ENCODE measurements at places on chromosomes 7 and 10.
A peak's percentile ranks its signal among the peaks of the same experiment; 100 is the strongest.

- DNase-seq = peak; percentile 34
Observed at GRCh38 chr10:114767101-114767985, 54.2 kb upstream of the FHIP2A start.

DNA sequence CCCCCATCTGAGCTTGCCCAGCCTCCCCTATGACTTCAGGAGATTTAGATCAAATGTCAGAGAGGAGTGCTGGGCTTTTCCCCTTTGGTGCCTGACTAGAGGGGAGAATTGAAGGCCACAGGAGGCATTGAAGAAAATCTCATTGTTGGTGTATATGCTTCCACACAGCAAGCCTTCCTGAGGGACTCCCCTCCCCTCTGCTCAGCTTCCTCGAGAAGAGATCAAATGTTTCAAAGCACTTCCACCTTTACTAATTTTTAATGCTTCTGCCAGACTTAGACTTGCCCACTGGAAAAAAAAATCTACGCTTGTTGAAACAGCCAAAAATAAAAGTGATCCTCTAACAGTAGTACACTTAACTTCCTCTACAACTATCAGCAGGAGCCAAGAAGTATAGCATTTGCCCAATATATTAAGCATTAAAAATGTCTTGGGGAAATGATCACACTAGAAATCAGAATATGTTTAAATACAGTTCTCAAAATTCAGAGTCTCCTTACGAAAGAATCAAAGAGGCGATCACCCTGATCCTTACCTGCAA lies 79.3 kb downstream of the FZD1 start:
- DNase-seq = no peak

GRCh38 chr10:120979435-120980278 lies 128.5 kb downstream of the WDR11 start:
- no peak for DNase-seq

GRCh38 chr7:48099781-48100180 lies 10.7 kb downstream of the UPP1 start:
- DNase-seq = no peak

GRCh38 chr7:66500087-66500486 lies 128.6 kb upstream of the KCTD7 start:
- no peak for DNase-seq

DNA sequence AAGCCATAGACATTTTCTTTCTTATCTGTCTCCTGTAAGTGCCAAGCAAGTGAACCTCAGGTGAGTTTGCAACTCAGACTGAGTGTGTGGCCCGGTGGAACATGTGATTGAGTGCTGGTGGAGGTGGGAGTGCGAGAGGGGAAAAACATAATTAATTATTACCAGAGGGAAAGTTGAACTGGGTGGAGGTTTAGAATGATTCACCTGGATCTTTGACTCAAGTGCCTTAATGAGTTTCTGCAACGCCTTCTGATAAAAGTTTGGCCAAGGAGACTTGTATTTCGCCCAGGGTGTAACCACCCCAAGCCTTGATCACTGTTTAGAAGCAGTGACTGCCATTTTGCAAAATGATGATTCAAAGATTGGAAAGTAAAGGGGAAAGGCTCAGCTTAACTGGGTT lies 513.9 kb downstream of the GATA3 start:
- DNase-seq = no peak

DNA sequence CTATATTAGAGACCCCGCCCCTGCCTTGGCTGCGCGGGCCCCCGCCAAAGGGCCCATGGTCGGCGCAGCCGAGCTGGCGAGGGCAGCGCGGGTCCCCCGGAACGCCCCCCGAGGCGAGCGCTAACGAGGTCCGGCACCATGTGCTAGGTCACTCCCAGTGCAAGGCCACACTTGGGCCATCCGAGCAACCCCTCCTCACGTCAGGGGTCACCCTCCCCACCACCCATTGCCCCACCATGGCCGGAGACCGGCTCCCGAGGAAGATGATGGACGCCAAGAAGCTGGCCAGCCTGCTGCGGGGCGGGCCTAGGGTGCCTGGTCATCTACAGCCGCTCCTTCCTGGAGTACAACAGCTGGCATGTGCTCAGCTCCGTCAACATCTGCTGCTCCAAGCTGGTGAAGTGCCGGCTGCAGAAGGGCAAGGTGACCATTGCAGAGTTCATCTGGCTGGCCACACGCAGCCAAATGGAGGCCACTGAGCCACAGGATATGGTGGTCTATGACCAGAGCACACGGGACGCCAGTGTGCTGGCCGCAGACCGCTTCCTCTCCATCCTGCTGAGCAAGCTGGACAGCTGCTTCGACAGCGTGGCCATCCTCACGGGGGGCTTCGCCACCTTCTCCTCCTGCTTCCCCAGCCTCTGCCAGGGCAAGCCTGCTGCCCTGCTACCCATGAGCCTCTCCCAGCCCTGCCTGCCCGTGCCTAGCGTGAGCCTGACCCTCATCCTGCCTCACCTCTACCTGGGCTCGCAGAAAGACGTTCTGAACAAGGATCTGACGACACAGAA lies 12.4 kb upstream of the SEC24C start:
- no peak for DNase-seq

DNA sequence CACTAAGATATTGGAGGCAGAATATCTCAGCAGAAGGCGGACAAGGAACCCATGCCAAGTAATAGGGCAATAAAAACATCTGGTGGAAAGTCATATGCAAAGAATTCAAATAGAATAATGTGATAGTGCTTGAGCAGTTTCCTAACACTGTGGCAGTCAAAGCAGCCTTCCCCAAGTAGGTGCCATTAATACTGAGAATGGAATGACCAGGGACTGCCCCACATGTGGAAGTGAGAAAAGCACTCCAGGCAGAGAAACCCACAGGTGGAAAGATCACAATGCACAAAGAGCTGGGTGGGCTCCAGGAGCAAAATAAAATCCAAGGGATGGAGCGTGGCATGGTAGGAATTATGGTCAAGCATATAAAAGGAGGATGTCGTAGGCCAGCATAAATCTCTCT lies 64.4 kb upstream of the NME8 start:
- no peak for DNase-seq

DNA sequence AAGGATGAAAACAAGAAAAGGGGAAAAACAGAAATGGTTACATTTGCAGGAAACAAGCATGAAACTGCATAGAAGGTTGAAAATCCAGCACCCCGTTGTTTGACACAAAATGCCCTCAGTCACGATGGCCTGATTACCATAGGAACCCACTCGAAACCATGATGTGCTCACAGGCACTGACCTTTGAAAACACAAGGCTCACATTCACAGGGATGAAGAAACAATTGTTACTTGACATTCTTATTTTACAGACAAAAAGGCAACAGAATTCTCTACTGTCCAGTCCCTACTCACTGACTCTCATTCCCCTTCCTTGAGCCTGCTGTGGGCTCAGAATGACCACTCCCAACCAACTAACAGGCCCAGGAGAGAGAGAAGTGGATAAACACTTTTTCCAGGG lies 131.4 kb upstream of the PDLIM1 start:
- DNase-seq = no peak

- DNase-seq = no peak
Observed at GRCh38 chr10:74909670-74910069, 83.3 kb downstream of the KAT6B start.

- DNase-seq = no peak
Observed at GRCh38 chr7:24656608-24657007, 83.4 kb downstream of the PALS2 start.

DNA sequence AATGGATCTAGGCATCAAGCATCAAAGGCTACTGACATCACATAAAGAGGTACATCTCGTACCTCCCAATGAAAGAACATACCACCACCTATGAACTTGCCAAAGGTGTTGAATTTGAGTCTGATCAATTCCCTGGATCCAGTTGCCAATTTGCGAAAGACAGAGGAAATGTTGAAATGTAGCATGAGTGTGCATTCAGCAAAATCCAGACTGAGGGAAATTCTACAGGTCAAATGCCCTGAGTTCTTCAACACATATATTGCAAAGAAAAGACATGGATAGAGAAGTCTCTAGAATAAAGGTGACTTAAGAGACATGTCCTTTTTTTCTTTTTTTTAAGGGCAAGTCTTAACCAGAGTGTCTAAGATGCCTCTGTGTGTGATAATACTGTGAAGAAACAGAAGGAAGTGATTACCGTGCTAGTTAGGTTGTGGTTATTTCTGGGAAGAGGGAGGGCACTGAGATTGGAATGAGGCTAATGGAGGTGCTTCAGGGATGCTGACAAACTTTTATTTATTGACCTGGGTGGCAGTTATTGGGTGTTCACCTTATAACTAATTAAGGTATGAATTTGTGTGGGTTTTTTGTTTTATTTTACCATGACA lies 128.7 kb downstream of the SAMD9 start:
- DNase-seq = no peak

DNA sequence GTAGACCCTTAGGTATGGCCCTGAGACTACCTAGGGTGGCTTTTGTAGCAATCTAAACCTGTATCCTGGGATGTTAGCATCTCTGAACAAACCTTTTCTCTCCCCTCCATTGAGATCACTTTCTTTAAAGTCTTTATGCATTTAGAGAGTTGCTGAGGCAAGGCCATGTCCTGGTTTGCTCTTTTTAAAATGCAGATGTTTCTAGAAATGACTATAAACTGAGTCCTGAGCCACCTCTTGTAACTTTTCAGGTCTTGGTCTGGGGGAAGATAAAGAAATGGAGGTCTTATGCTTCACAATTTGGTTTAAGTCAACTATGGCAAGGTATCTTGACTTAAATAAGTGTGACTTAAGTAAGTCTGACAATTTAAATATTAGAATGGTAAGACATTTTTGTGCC lies 78.0 kb downstream of the AUTS2 start:
- DNase-seq = no peak

- DNase-seq = no peak
Observed at GRCh38 chr7:1719913-1720312, 49.8 kb downstream of the ELFN1 start.

- peak; percentile 47 for DNase-seq
Observed at GRCh38 chr10:132193907-132194552, 7.3 kb downstream of the DPYSL4 start.

GRCh38 chr7:494906-495305 lies 24.7 kb downstream of the PDGFA start:
- no peak for DNase-seq

GRCh38 chr7:102395873-102396709 lies at the start of gene PRKRIP1:
TSS of gene PRKRIP1 (plus strand) at chr7:102396363. CDS start at chr7:102396412, 49 bp downstream.
- peak; percentile 81 for DNase-seq
